ENCODE measurements at places on chromosomes 5 and 9.

DNA sequence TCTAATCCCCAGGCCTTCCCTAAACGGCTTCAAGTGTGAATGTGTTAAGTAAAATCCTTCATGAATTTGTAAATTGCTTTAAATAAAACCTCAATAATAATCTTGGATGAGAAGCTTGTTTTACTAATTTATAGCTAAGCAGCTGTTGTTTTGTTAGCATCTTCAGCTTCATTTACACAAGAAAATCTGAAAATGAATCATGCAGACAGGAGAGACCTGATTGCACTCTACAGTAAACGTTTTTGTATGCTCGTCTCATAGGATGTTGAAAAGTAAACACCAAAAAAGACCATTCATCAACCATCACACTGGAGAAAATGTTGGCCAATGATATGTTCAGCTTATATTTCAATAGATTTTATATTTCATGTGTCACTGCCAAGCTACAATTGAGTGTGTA is 40.4 kb upstream of the MAP3K1 start:
- no peak for DNase-seq

DNA sequence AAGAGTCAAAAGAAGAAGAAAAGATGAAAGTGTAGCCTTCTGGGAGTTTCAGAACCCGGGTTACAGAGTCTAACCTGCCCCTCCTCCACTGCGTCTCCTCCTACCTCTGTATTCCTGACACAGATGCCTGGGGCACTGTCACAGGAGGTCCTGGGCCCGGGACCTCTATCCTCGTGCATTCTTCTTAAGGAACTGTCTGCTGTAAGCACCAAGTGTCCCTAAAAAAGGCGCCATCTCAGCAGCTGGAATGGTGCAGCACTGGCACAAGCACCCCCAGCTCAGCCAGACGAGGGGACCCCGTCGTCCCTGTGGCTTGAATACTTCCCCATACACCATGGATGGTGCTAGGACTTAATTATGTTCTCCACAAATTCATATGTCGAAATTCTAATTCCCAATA is 35.8 kb upstream of the MVB12B start:
- DNase-seq: no peak

DNA sequence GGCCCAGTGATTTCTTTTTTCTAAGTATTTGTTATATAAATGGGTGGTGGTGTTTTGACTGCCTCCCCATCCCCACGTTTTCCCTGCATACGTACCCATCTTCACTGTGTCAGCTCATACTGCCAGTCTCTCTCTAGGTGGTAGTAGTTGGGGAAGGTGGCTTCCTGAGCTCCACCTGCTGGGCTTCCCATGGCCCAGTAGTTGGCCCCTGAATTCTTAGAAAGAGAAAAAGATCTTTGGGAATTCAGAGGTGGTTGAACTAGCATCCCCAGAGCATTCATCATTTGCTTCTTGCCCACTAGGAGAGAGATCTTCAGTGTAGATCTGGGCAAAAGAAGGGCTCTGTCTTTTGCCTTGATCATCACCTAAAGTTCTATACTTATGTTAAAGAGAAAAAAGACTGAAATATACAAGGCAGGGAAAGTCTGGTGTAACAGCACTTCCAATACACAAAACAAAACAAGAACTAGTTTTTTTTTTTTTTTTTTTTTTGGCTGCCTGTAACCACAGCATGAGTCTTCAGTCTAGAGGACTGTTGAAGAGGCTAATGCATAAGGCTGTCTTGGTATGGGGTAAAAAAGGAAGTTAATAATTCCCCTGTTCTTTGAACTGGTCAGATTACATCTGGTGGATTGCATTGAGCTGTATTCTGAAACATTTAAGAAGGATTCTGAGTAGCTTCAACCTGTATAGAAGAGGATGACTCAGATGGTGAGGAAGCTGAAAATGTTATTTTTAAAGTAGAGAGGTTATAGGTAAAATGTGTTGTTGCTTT is 128.7 kb downstream of the ATG10 start:
- DNase-seq: no peak

DNA sequence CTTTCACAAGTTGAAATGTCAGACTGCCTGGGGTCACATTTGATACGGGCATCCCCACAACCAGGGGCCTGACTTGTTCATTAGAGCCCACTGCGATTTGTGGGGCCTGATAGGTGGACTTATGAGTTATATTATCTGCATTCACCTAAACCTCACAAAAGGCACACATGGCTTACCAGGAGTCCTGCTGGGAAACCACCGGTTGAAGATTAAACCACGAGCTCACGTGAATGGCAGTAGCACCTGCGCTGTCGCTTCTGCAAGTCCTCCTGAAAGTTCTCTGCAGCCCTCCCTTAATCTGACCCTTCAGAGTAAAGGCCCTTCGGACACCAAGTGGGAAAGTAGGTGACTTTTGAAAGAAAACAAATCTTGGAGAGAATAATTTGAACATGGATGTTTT is 68.9 kb downstream of the PPIC start:
- DNase-seq: no peak

DNA sequence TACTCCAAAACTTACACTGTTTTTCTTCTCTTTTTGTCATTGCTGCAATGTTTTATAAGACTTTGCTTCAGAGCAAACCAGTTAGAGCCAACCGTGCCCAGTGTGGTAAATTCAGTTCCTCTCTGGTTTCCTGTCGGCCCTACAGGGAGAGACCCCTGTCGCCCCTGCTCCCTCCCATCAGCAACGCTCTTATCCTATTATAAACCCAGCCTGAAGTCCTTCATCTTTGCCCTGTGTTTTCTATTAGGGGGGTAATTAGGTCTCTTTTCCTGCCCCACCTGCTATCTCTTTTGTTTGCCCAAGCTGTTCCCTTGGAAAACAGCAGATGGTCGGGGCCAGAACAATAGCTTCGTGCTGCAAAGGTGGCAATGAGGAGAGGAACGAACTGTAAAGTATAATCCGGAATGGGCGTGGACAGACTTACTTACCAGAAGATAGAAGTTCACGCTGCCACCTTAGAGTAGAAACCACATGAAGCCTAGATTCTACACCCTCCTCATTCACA is 21.4 kb upstream of the OTULINL start:
- no peak for DNase-seq

DNA sequence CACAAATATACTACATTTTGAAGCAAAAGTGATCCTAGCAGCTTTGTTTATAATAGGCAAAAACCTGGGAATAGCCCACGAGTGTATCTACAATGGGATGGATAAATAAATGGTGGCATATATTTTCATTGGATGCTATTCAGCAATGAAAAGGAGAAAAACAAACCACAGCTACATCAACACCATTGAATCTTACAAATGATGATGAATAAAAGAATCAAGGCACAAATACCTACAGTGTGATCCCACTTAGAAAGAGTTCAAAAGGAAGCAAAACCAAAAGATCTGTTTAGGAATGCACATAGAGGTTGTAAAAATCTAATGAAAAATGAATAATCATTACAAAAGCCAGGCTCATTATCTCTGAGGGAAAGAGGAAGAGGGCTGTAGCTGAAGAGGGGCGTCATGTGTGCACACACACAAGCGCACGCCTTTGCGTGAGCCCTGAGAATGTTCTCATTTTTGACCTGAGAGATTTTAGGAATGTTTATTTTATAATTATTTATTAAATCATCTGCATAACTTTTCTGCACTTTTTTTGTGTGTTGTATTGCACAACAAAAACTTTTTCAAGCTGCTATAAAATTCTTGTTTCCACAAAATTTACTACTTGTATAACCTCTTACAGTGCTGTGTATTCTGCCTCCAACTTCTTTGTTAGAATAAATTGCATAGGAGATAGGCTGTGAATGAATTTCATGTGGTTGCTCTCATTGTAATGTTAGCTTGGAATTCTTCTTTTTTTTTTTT is 5.9 kb upstream of the RHOBTB3 start:
- no peak for DNase-seq

- no peak for DNase-seq
Observed at GRCh38 chr9:136089697-136090045, 5.4 kb downstream of the NACC2 start.

- DNase-seq: no peak
Observed at GRCh38 chr5:135557076-135557838, 21.5 kb upstream of the NEUROG1 start.

GRCh38 chr9:103919605-103920209 is 174.4 kb upstream of the SMC2 start:
- DNase-seq: no peak

DNA sequence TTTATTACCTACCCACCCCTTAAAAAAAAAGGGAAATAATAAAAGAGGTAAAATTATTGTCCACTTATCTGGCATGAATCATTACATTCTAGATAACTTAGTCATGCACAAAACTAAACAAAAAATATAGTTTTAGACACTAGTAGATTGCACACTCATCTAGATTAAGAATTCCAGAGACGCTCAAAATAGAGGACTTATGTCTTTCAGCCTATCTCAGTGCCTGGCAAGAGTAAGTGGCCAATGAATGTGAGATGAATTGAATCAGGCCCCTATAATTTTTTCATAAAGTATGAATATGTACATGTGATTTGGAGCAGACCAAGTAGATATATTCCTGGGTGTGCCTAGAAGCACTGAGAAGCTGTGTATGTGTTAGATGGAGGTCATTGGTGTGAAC is 2.0 kb upstream of the RXFP3 start:
- no peak for DNase-seq

GRCh38 chr5:180720486-180720885 is 19.4 kb downstream of the OR2Y1 start:
- DNase-seq: no peak

- DNase-seq: no peak
Observed at GRCh38 chr5:179284751-179285631, 60.3 kb downstream of the ADAMTS2 start.

DNA sequence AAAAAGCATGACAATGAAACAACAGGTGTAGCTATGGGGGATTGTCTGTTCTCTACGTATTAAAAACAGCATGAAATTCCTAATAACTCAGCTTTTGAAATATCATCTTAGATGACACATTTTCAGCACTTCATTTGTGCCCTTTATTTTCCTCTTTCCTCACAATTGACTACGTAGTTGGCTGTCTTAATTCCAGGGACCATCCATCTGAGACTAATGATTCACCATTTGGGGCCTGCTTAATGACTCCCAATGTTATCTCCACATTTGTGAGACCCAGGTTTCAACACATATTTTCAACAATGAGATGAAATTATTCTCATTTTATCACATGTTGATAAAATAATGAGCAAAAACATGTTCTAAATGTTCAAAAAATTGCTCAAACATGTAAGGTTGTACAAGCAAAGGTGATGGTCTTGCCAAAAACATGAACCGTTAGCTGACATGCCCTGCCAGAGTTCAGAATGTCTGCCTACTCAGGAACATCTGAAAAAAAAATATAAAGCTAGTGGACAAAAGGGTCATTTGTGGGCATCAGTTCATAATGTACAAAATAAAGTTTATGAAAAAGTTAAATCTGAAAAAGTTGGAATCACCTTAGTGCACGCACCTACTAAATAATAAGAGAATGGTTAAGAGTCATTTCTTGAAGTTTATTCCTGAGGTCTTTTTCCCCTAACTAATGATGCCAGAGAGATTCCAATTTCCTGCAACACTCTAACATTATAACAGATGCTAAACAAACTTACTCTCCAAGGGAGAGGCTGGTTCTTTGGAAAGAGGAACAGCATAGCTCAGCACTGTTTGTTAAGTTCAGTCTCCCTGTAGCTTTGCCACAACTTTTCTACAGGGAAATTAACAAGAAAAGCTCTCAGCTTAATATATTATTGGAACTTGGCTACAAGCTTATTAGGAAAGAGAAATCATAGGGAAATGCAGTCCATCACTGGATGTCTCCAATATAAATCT is 275.5 kb downstream of the SPOCK1 start:
- DNase-seq: no peak

DNA sequence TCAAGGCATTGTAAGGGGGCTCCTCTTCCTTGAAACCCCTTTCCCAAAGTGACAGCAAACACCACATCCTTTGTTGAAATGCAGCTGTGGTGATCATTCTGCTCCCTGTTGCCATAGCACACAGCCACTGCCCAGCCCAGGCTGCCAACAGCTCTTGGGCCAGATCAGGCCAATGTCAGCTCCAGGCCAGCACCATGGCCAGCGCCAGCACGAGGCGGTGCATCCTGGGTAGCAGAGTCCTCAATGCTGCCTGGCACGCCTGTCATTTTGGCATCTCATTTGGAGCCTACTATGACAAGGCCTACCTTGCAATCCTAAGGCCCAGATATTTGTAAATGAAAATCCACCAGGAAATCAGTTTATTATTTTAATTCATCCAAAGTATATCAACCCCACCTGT is 390.6 kb downstream of the DNAH5 start:
- DNase-seq: no peak

DNA sequence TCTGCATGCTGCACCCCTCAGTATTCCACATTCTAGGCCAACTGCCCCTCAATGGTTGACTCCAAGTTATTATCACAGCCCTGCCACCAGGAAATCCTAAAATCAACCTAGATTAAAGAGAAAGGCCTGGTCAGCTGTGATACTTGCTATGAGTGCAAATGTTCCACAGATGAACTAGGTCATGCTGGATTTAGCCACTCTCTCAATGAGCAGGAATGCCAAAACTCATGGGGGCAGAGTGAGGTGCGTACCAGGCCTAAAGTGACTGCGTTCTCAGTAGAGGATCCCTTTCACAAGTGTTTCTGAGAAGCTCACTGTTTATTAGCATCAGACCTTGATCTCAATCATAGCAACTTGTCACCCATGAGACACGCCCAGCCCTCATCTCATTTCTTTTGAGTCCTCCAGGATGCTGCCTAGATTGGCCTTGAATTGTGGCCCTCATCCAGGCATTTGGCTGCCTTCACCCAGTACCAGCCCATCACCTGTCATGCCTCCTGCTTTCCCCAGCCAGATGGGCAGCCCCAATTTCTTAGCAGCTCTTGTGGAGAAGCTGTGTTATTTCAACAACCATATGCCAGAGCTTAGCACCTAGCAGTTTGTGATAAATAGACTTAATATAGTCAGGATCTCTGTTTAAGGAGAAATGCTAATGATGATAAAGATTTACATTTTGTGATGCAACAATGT is 383.9 kb downstream of the CTNND2 start:
- no peak for DNase-seq

DNA sequence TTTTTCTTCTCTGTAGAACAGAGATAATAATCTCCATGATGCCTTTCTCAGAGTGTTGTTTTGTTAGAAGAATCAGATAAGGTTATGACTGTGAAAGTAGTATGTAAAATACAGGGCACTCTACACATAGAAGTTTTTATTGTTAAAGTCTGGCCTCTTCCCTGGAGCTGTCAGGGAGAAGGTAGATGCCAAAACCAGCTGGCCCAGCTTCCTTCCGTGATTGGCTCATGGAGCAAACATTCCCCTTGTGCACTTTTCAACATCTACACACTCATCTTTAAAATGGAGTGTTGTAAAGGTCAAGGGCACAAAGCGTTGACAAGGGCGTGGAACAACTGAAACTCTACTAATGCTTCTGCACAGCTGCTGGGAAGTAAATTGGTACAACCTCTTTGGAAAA is 7.4 kb upstream of the RNF183 start:
- DNase-seq: no peak
